Mesenteric fat pad (tissue), 1 donor: ENCODE measurements at places on chromosomes 6 and 20.

DNA sequence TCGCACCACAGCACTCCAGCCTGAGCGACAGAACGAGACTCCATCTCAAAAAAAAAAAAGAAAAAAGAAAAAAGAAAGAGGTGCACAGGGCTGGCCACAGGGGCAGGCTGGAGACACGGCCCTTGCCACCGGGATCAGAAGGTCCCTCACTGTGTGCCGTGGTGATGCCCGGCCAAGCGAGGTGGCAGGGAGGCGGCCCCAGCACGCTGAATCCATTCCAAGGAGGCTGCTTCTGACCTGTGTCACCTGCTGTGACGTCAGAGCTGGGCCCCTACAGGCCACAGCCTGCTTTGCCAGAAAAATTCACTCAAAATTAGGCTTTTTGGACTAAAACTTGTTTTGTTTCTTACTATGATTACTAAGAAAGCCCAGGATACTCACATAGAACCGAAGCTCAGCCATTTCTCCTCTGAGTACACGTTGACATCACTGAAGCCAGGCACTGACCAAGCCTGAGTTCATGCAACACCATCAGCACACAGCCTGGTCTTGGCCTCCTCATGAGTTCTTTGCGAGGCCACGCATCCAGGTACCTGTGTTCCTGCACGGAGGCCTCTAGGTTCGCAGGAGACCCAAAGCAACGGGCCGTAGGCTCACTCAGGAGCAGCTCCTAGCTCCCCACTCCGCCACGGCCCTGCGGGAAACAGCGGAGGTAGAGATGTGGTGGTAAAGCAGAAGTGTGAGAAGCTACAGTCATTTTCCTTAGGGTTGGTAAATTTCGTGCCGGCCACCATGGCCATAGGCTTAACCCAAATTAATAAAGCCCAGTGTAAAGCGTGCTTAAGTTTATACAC lies 67.8 kb downstream of the THBS2 start:
- peak; percentile 77 for DNase-seq

DNA sequence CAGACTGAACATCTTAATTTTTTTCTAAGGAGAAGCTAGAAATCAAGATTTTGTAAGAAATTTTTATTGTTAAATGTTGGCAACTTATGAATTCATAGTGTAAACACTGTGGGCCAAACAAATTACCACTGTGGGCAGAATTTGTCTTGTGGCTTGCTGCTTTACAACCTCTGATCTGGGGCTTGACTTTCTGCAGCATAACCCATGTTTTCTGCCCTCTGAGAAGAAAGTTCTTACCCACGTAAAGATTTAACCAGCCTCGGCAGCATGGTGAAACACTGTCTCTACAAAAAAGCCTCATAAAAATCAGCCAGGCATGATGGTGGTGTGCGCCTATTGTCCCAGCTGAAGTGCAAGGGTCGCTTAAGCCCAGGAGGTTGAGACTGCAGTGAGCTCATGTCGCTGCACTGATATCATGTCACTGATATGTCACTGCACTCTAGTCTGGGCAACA lies 12.9 kb downstream of the ITCH start:
- peak; percentile 26 for DNase-seq

DNA sequence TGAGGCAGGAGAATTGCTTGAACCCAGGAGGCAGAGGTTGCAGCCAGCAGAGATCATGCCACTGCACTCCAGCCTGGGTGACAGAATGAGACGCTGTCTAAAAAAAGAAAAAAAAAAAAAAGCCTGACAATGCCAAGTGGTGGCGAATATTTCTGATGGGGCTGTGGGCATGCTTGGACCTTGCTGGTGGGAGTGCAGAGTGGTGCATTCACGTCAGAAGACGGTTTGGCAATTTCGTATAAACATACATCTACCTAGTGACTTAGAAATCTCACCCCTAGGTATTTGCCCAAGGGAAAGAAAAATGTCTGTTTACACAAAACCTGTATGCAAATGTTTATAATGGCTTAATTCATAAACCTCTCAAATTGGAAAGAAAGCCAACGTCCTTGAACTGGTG lies 33.6 kb downstream of the CTCFL start:
- DNase-seq = no peak

GRCh38 chr20:48630342-48631075 lies 197.3 kb downstream of the PREX1 start:
- DNase-seq = no peak

- no peak for DNase-seq
These were observed 24.1 kb upstream of the PAX1 start for GRCh38 chr20:21681234-21681921.

GRCh38 chr6:143431226-143431625 lies 19.3 kb downstream of the ADAT2 start:
- DNase-seq = no peak

DNA sequence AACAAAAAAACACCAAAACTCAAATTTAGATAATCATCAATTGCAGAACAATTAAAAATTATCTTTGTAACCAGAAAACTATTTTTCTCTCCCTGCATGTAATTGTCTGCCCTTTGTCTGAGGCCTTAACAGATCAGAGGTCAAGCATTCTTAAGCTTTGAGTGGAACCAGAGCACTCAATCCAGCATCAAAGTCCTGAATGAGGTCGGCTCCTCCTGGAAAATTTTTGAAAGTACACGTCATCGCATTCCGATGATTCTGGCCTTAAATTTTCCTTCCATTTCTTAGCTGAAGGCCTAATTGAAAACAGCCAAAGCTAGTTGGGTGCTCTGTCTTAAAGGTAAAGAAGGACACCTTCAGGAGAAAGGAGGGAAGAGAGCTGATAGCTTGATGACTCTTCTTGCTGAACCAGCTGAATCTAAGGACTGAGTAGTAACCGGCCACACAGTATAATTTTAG lies 510.2 kb upstream of the SULF2 start:
- no peak for DNase-seq

DNA sequence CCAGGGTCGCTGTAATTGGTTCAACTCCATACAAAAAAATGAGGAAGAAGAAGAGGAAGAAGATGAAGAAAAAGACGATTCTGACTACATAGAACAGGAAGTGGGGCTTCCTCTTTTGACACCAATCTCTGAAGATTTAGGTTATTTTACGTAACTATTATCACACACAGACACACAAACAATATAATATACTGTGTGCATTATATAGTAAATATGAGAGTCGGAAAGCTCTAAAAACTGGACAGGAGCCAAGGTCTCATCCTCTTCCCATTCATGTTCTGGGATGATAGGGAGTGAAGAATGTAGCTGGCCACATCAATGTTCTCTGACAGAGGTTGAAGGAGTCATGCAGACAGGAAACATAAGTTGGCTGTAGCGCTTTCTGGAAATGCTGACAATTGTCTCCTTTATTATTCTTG lies 13.3 kb downstream of the RSPH4A start:
- no peak for DNase-seq

DNA sequence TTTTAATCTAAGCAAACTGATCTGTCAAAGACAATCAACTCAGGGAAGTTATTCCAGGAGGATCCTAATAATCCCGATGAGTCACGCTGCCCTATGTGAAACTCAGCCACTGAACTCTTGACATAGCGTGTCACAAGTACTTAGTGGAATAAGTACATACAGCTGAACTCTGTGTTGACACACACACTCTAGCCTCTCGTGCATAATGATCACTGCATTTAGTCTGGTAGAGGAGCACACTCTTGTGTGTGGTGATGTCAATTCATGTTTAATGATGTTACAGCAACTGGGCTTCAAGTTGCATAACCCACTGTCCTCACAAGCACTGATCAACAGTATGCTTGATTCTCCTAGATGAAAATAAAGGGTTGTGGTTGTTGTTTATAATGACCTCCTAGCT lies 148.3 kb downstream of the HACE1 start:
- DNase-seq = no peak

DNA sequence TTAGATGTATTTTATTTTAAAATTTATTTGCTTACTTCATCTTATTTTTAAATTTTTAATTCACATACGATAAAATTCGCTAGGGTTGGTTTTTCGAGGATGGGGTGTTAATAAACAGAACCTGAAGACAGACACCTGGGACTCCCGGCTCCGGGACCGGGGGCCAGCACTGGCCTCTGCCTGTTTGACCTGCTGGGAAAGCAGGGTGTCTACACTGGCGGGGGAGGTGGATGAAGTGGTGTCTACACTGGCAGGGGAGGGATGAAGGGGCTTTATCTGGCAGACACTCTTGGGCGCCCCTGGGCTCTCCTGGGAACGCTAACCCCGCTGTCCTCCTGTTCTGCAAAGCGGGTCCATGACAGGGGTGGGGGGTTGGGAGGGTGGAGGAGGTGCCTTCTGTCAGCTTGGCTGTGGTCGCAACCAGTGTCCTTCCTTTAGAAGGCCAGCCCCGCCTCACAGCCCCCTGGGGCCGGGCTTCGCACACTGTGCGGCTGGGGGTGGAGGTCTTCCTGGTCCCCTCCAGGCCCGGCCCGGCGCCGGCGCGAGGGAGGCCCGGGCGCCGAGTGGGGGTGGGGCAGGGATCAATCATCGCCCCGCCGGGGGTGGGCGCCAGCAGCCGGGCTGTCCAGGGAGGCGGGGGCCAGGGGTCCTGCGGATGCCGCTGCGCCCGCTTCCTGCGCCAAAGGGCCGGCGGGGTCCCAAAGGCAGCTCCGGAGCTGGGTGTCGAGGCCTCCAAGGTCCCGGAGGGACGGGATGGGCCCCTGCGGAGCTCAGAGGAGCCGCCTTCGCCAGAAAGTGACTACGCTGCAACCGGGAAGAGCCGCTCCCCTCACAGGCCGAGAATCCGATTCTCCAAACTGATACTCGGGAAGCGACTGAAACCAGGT lies 1.8 kb downstream of the GATA5 start:
- DNase-seq = no peak

GRCh38 chr20:19522071-19522801 lies 235.8 kb upstream of the RIN2 start:
- no peak for DNase-seq

DNA sequence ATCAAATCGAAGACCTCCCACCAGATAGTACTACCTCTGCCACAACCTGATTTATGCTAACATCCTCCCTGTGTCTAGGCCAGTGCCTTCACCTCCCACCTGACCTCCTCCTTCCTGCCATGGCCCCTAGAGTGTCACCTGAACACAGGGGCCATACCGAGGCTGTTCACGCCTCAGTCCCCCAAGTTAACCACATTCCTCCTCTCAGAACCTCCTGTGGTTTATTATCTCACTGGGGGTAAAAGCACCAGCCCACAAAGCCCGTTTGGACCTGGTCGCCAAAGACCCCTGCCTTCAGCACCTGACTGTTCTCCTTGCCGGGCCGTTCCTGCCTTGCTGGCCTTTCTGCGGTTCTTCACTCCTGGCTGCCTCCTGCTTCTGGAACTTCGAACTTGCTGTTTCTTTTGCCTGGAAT lies 13.7 kb downstream of the MAS1 start:
- no peak for DNase-seq

DNA sequence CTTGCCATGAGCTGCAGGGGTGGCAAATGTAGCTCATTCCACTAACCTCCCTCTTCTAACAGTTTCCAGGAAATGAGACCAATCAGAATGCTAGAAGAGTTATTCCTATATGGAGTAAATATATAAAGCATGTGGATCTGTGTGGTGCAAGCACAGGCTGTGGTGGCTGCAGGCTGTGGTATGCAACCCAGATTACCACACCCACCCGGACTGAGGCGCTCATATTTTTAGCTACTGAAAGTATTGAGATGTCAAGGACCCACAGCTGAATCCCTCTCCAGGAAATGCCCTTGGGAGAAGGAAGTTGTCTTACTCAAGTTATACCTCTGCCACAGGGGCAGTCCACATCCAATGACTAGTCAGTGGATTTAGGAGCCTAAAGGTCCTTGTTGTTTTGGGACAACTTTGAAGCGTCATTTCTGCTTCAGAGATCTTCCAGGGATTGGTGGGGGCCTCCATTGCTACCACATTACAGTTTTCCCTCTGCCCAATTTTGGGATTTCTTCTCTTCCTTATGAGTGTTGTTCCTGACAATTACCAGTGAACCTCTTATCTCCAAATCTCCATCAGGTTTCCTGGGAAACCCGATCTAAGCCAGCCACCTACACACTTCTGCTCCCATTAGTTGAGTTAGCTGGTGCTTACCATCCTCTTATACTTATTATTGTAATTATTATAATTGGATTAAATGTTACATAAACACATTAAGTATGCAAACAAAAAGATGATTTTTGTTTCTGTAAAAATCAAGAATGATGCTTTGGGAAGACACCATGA lies 12.1 kb upstream of the REPS1 start:
- DNase-seq = no peak

DNA sequence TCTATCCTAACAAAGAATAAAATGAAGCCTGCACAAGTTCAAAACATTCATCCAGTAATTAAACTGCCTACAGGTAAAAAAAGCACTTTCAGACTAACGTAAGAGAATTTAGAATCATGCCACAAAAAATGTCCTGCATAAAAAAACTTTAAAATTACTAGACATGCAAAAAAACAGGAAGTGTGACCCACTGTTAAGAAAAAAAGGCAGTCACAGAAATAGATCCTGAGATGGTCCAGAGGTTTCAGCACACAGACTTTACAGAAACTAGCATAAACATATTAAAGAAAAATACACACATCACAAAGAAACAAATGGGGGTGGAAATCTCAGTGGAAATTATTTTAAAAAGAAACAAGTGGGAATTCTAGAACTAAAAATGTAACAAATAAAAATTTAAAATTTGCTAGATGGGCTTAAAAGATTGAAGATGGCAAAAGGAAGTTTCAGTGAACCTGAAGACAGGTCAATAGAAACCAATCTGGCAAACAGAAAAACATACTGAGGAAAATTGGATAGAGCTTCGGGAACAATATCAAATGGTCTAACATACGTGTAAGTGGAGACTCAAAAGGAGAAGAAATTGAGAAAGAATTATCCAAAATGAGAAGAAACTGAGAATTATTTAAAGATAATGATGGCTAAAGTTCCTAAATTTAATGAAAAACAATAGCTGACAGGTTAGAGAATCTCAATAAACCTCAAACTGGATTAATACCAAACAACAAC lies 3.4 kb upstream of the ZNF133 start:
- DNase-seq = no peak

- DNase-seq = no peak
These were observed 15.5 kb downstream of the TPD52L1 start for GRCh38 chr6:125169058-125169457.

GRCh38 chr20:19260412-19261090 lies 48.1 kb downstream of the SLC24A3 start:
- peak; percentile 28 for DNase-seq

DNA sequence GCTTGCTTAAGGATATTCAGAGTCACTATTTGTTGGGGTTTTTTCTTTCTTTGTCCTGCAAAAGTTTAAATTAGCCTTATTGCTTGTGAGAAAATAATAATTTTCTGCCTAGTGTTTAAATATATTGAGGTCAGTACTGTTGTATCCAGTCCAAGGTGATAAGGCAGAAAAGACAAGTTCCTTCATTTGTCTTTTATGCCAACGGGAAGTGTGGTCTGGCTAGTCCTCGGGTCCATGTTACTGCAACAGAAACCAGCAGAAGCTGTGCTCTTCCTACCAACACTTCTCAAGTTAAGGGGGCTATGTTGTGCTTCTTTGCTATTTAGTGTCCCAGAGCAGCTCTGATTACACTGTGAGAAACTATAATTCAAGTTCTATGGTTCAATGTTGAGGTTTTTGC lies 301.1 kb downstream of the TBC1D7 start:
- DNase-seq = no peak

GRCh38 chr20:20549704-20550103 lies 162.7 kb downstream of the RALGAPA2 start:
- no peak for DNase-seq

GRCh38 chr6:63790334-63790733 lies 154.7 kb downstream of the PHF3 start:
- DNase-seq = no peak
